ENCODE measurements at places on chromosomes 6 and 20.
A peak's percentile ranks its signal among the peaks of the same experiment; 100 is the strongest.

DNA sequence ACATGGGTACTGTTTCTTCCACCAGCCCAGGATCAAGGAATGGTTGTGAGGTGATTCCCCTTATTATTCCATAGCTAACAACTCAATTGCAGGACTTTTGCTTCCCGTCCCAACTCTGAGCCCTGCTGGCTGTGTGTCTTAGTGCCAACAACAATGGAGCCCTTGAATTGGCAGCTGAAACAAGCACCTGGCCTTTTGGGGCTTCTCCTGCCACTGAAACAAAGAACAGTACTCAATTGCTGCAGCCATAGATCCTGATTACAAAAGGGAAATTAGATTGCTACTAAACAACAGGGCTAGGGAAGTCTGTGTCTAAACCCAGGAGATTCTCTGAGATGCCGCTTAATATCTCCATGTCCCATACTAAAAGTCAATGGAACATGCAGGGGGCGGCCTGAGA lies 61.3 kb upstream of the CARMIL1 start:
- no peak for DNase-seq

- no peak for DNase-seq
These were observed 146.0 kb upstream of the PHACTR1 start for GRCh38 chr6:12570461-12571030.

DNA sequence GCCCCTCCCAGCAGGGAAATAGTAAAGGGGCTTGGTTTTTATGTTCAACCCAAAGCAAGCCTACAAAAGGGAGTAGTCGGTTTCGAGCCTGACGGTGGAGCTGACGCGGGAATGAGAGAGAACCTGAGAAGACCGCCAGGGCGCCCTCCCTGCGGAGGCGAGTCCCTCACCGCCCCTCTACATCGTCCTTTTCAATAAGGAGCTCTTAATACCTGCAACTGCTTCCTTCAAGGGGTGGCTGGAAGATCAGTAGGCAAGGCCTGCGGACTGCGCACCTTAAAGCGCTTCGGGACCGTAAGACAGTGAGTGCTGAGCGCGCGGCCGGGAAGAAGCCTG lies 709 bp upstream of the ZNF76 start:
- DNase-seq, result peak; percentile 53

GRCh38 chr6:136161950-136162349 lies 88.2 kb downstream of the MTFR2 start:
- DNase-seq, result no peak

DNA sequence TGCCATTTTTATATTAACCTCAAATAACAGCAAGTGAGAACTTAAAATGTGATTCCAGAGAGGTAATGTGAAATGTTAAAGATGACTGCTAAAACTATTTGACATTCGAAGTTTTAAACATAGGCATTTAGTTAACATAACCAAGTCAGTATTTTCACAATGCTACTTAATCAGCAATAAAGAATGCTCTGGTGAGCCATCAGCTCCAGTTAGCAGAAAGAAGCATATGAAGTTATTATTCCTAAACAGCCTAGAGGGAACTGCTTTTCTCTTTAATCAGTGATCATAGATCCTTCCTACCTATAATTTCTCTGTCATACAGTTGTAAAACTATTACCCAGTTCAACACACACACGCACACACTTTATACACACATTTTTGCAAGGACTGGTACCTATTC lies 60.1 kb downstream of the MMS22L start:
- no peak for DNase-seq

DNA sequence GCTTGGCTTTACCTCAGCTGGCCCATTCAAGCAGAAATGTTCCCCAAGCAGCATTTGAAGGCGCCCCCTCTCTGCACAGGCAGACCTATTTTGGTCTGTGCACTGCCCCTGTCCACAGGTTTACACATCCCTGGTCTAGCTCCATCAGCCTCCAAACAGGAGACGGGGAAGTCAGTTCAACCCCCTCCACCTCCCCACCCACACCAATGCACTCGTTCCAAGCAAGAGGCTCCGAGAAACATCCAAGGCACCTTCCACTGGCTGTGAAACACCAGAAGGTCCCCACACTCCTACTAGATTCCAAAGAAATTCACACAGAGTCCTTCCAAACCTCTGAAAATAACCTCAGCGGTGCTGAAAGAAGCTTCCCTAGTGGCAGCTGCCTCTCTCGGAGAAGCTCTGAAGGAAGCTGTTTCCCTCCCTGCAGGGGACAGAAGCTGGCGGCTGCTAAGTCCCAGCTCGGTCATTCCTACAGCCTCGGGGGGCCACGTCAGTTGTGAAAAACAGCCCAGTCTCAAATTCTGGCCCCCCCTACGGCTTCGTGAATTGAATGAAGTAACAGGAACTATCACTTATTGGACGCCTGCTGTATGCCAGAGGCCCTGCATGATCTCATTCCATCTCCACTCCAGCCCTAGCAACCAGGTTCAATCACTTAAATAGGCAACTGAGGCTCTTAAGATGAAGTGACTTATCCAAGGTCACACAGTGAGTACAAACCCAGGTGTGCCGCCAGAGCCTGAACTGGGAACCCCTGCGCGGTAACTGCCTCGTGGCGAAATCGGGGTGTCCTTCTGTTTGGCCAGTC lies 815 bp downstream of the SPATA2 start:
- DNase-seq, result no peak

- DNase-seq, result no peak
These were observed 122.1 kb upstream of the TRAF3IP2 start for GRCh38 chr6:111727802-111728201.

DNA sequence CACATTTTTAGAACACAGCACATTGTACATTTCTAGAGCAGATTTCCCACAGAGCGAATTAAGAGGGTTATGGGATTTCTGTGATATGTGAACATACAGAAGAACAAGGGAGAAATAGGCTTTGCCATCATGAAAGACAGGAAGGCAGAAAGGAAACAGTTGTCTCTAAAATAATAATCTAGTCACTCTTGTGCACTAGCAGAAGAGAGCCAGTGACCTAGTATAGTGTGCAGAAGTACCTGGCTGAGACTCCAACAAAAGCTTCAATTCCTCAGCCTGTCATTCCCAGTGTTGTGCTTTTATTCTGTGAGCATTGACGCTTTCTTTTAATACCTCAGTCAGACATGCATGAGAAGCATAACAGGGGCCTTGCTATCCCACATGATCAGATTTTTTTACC lies 17.8 kb upstream of the DCBLD1 start:
- no peak for DNase-seq

- DNase-seq, result no peak
These were observed 110.3 kb upstream of the TCF21 start for GRCh38 chr6:133778414-133779130.

- peak; percentile 38 for DNase-seq
These were observed 48.5 kb downstream of the RPF2 start for GRCh38 chr6:111030008-111031007.

GRCh38 chr6:7224731-7225130 lies 88.3 kb downstream of the SSR1 start:
- DNase-seq, result peak; percentile 57

- DNase-seq, result no peak
These were observed 101.1 kb upstream of the RREB1 start for GRCh38 chr6:7006515-7007191.

DNA sequence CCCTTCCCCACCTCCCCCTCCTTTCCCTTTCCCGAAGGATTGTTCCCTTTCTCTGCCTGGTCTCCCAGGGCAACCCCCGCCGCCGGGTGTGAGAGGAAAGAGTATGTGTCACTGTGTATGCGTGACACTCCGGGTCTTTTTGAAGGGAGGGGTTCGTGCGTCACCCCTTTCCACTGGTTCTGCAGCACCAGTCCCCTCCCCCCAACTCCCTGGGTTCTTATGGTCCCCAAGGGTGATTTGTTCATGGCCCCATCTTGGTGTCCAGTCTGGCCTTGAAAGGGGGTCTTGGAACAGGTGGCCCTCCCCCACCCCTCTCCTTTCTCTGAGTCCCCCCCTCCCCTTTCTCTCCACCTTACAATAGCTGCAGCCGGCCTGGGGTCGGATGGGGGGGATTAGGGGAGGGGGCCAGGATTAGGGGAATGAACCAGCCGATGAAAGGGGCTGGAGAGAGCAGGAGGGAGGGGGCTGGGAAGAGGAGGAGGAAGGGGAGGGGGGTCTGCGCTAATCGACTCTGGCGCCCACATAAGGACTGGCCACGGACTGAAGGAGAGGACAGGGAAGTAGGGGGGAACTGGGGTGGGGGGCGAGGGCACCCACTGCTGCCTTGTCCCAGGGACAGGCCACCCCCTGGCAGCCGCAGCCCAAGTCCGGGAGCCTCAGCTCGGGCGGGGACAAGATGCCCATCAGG lies 1.3 kb upstream of the RING1 start:
- DNase-seq, result peak; percentile 39

DNA sequence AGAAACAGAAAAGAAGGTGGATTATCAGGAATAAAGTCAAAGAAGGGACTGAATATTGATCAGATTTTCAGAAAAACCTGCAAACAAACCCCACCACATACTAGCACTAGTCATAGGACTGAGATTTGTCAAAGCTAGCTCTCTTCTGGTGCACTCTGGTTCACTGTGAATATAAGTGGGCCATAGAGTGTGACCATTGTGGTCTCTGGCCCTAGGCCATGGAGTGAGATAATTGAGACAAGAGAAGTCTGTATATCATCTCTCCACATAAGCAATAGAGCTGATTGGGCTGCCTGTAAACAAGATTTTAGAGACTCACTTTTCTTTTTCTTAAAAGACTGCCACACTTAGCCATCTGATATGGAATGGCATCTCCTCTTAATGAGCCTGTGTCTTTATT lies 247.2 kb downstream of the LAMA2 start:
- DNase-seq, result no peak

GRCh38 chr20:11948806-11949205 lies 31.1 kb downstream of the BTBD3 start:
- no peak for DNase-seq

DNA sequence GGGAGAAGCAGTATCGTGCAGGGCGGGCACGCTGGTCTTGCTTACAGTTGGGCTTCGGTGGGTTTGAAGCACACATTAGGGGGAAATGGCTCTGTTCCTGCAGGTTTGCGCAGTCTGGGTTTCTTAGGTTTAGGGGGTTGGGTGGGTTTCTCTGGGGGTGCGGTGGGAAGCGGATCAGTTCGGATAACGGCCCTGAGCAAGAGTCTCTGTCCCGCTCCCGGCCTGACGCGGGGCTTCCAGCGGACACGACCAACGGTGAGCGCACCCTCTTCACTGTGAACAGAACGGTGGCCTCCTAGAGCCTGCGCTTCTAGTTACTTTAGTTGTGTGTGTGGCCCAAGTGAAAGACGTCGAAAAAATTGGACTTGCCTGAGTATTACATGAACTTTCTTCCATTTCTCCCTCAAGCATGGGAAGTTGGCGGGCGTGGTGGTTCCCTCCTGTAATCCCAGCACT lies 635 bp upstream of the ELOVL2 start:
- no peak for DNase-seq

DNA sequence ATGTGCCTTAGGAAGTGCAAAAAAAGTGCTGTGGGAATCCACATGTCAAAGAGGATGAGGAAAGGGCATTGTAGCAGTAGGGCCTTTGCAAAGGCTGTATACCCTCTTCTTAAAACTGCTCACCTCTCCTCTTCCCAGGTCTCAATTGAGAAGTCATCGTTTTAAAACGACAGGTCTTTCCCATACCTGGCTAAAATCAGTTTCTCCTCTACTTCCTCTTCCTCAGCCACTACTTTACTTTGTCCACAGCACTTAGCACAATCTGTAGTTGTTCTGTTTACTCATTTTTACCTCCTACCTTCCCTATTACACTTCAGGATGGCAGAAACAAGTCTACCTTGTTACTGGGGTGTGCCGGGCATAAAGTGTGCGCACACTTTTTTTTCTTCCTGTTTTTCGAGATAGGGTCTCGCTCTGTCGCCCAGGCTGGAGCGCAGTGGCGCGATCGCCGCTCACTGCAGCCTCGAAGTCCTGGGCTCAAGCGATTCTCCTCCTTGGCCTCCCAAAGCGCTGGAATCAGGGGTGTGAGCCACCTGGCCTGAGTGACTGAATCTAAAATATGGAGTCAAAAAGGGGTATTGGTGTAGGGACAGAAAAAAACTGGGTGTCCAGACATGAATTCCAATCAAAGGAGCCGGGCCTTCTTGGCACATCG lies 9.8 kb upstream of the ELOVL5 start:
- DNase-seq, result no peak

DNA sequence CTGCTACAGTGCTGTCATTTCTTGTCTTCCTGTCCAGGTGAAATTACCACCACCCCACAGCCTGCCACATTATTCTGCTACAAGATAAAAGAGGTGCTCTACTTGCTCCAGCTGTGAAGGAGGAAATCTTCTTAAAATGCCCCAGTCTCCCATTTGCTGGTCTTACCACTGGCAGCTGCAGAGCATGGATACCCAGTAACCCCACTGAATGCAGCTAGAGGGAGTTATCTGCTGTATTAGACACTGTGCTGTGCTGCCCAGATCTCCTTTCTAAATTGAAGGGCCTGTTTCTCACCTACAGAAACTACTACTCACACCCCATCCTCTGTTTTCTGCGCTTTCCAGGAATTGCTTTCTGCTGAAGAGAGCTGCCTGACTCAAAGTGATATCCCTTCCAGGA lies 517.8 kb downstream of the PKHD1 start:
- DNase-seq, result no peak

- DNase-seq, result no peak
These were observed 31.6 kb downstream of the DSE start for GRCh38 chr6:116402108-116402937.

DNA sequence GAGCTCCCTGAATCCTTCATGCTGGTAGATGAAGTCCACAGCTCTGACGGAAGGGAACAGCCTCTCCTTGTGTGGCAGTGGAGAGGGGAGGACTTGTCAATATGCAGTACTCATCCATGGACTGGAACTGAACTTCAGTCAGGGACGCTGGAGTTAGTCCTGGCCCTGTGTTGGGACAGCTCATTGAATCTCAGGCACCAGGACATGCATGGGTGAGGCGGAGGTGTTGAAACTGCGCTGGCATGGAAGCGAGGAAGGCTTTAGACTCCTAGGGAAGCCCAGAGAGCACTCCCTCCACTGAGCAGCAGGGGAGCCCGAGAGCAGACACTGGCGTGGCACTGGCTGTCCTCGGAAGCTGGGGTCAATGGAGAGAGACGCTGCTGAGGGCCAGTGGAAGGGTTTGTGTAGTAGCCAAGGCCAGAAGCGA lies 161.3 kb upstream of the GGTLC1 start:
- DNase-seq, result no peak

DNA sequence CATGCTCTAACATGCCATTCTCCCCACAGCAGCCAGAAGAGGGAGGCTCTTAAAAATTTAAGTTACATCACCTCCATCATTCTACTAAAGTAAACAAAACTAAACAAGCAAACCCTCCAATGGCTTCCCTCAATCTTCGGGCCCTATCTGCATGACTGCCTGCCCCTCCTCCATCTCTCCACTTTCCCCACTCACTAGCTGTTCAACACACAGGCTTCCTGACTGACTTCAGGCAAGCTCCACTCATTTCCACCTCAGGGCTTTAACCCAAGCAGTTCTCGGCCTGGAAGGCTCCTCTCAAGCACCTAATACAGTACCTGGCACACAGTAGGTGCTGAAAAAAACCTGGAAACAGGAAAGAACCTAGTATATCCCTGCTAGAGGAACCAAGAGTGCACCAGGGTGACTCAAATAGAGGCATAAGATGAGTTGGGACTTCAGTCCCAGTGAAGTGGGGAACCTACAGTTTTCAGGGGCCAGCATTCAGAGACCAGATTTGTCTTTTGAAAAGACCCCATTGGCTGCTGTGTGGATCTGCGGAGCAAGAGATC lies 2.8 kb downstream of the AHCY start:
- no peak for DNase-seq

All from left cardiac atrium (tissue), 4 donors.